ENCODE measurements at places on chromosomes 2 and 18.

GRCh38 chr2:144461308-144461766 is 58.6 kb downstream of the ZEB2 start:
- DNase-seq = no peak

DNA sequence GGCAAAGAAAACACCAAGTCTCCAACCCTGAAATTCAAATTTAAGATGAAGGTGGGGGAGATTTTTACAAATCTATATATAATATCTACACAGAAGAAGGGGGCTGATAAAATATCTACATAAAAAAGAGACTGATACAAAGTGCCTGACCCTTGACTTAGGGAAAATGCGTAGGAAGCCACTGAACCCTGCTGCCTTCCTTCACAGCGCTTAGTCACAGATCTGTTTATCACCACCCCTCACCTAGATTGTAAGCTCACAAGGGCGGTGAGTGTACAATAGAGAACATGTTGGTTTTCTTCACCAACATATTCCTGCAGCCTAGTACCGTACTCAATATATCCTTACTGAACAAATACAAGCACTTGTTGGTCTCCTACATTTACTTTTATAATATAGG is 54.3 kb downstream of the NOL10 start:
- no peak for DNase-seq

GRCh38 chr18:7370802-7371201 is 139.9 kb downstream of the LRRC30 start:
- no peak for DNase-seq

- no peak for DNase-seq
These were observed 58.0 kb downstream of the RND3 start for GRCh38 chr2:150429384-150429961.

DNA sequence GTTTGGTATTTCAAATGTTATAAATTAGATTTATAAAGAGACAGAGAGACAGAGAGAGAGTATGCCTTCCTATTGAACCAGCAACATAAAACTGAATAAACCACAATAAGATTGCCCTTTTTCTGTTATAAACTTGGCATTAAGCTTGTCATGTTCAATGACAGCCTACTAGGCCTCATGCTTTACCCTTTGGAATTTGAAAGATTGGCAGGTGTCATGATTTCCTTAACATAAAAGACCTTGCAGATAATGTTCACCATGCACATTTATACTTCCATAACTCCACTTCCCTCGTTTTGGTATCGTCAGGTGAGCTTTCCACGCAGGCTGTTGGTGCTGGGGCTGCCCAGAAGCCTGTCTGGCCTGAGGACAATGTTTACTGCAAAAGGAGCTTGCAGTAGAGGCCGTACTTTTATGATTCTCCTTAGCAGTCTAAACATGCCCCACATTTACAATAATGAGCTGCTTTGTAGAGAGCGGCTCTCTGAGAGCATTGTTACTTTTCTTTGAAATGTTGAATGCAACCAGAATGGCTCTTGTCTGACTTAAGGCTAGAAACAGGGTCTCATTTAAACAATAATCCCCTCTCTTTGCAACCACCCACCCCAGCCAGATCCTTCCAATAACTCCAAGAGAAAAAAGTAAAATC is 379.1 kb upstream of the ATP5MC3 start:
- DNase-seq = no peak

DNA sequence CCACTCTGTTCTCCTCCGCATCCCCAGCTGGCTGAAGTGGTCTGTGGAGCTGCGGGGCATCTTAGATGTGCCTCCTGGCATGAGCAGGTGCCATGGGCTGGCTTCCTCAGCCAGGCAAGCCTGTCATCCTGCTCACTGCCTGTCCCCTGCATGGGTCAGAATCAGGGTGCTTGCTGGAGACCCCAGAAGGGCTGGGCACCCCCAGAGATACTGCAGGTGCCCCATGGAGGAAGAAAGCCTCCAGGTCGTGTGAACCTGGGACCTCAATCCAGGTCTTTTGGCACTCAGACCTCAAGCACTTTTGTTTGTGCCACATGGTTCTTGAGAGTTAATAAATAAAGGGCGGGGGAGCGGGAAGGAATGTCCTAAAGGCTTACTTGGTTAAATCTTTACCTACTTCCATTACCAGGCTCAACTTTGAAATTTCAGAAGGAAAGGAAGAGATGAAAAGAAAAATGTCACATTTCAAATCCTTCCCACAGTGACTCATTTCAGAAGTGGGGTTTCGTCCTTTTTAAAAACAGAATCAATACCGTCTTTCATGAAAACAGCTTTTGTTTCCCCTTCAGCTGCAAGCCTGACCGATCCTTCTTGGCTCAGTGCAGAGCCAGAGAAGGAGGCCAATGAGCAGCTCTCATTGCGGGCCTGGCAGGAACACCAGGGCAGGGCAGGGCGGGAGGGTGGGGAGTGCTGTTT is 69.9 kb downstream of the RHOB start:
- DNase-seq = no peak

GRCh38 chr2:49616800-49617199 is 462.5 kb upstream of the FSHR start:
- DNase-seq = peak; percentile 2

- DNase-seq = no peak
These were observed 277.9 kb downstream of the MBD2 start for GRCh38 chr18:53946594-53946993.

DNA sequence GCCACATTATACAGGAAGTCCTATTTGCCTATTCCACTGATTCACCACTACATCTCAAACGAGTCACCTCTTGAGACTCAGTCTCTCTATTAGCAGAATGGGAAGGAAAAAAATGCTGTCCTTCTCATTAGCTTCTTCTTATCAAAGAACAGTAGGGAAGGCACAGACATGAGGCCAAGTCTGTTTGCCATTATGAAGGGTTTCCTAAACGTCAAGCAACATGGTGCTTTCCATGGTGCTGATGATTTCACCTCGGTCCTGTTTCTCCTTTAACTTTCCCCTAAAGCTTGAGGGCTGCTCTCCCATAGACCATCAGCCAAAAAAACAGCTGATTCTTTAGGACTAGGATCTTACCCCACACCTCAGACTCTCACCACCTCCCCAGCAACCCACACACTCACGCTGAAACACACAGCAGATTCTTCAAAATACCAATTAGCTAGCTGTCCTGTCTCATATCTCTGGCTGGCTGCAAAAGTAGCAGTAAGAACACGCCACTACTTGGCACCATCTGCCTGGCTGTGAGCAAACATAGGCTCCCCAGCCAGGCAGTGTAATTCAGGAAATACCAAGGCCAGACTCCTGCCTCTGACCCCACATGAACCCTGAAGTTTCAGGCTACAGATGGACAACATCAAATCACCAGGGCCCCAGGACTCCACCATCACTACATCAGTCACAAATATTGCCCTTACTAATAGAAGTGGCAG is 30.5 kb downstream of the GALNT14 start:
- no peak for DNase-seq

DNA sequence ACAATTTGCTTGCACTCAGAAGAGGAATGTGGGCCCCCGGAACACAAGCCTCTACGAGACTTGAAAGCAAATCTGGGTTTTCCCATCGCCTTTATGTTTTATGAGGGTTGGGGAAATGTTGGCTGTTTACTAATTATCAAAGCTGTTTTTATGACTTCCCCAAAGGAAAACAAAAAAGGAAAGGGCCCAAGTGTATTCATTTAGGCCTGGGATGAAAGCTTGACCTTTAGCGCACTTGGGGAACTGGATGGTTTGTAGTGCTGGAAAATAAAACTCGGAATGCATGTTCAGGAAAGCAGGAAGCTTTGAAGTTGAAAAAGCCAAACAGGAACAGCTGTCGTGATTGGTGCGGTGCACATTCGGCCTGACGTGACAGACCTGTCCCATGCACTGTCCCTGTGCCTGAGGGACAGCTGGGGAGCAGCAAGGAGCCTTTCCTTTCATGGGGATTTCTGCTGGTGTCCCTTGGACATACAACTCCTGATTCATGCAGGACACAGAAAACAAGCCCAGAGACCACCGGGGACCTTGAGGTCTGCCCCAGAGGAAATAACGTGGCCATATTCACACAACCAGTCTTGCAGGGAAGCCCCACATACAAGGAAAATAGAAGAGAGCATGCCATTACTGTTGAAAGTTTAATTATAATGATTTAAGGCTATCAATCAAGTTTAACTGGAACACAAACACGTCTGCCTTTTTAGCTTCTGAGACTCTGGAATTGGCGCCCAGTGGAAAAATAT is 169.7 kb upstream of the APCDD1 start:
- DNase-seq = no peak

DNA sequence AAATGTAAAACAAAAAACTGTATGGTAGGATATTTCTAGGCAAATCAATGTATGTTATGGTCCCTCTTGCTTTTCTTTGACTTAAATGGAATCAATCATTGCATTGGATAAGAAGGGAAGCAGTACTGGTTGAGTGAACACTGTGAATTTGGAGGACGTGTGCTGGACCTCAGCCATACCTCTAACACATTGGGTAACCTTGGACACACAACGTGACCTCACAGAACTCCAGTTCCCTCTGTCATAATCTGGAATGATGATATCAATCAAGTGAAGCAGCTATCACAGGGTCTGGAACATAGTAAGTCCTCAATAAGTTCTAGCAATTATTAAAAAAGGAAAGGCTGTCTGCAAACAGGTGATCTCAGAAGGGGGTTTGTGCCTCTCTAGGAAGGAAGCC is 474.9 kb upstream of the TCF4 start:
- DNase-seq = no peak

- no peak for DNase-seq
These were observed 615.5 kb upstream of the SETBP1 start for GRCh38 chr18:44065206-44065605.

Data from forelimb muscle (tissue), 1 donor.